ENCODE measurements at places on chromosomes 2 and 18.

DNA sequence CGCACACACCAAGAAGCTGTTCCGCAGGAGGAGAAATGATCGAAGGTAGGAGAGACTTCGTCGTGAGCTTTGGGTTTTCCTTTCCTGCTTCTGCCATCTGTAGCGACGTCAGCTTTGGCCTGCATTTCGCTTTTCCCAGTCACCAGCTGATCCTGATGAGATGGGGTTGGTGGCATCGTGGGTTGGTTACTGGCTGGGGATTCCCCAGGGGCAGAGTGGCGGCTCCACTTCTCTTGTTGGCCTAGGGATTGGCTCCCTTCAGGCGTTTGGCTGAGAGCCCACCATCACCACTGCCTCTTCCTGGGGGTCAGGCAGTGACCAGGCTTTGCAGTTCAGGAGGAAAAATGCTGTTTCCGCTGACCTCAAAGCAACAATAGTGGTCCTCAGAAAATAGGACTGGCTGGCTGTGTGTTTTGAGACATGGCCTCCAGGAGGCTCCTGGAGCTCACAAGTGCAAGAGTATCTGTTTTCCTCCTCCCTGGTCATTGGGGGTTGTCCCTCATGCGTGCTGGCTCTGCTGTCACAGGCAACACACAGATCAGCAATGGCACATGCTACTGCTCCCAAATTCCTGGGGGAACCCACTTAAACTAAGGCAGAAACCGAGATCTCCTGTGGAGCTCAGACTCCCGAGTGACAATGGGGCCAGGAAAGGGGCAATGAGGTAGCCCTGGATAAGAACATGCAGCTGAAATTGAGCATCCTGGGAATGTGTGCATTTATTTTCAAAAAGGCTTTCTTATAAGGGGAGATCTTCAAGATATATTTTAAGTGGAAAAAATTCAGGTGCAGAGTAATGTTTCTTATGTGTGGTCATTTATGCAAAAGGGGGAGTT is 173.0 kb downstream of the CTIF start:
- no peak for DNase-seq

DNA sequence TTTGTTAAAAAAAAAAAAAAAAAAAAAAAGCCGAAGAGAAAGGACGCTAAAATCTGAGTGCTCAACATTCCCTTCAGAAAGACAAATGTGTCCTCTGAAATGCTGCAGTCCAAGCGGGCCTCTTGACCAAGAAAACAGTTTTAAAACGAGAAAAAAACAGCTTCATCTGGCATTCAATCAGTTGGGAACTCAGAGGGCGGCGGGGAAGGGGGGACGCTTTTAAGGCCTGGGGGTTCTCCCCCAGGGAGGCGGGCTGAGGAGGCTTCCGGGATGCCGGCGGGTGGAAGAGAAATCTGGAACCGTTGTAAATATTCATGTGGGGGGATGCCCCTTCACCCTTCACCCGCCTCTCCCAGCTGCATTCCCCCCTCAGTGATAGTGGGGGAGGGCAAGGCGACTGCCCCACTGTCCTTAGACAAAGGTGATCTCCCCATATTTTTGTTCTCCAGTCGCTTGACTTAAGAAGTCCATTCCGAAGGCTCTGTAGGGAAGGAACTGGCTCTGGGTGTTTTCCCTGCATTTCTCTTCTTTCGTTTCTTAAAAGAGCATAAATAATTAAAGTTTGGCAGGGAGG is 3.3 kb upstream of the HOXD11 start:
- no peak for DNase-seq

DNA sequence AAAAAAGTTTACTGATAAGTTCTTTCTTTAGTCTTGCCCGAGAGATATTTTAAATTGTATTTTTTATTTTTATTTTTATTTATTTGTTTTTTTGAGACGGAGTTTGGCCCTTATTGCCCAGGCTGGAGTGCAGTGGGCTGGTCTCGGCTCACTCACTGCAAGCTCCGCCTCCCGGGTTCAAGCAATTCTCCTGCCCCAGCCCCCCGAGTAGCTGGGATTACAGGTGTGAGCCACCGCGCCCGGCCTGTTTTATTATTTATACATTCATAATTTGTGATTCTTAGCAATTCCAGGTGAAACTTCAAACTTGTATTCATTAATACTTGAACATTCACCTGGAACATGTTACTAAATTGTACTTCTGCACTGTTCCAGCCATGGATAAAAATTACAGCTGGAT is 2.9 kb downstream of the CREB1 start:
- DNase-seq = no peak

DNA sequence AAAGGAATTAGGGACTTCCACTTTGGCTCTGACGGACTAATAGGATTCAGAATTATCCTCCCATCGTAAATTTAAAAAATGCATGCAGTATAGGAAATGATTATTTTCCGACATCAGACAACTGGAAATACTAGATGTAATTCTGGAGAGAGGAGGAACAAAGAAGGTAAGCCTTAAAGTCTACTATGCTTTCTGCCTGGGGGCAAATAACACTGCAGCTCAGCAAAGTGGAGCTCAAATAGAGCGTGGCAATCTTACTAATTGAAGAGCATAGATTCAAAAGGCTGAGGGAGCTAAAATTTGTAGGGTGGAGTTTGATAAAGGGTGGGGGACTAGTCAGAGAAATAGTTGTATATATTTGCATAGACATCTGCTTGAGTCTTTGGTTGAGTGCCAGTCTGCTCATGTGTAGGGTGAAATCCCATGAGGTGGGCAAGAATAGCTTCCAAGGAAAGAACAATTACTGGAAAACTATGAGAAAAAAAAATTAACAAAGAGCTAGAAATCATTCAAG is 23.8 kb downstream of the COPS8 start:
- DNase-seq = no peak

DNA sequence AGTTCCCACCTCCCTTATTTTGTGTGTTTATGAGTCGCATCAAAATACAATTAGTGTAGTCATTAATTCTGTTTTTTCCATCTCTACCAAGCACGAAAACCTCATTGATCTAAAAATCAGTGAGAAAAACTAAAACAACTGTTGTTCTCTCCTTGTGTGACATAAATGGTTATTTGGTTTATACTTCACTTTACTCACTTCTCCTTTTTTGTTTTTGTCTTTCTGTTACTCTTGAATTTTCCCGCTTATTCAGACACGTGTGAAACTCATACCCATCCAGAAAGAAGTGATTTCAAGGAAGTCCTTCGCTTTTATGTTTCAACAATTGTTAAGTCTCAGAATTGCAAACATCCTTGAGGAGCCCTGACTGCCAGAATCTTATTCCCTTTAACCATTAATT is 121.6 kb downstream of the EML6 start:
- no peak for DNase-seq

- DNase-seq = no peak
These were observed 1269.2 kb downstream of the LRP1B start for GRCh38 chr2:140861666-140862065.

- no peak for DNase-seq
These were observed 322.3 kb upstream of the VWC2L start for GRCh38 chr2:214088536-214088935.

- DNase-seq = peak; percentile 34
These were observed 2.8 kb downstream of the IRS1 start for GRCh38 chr2:226796840-226797288.

- DNase-seq = no peak
These were observed 82.3 kb downstream of the STPG4 start for GRCh38 chr2:47072728-47073191.

DNA sequence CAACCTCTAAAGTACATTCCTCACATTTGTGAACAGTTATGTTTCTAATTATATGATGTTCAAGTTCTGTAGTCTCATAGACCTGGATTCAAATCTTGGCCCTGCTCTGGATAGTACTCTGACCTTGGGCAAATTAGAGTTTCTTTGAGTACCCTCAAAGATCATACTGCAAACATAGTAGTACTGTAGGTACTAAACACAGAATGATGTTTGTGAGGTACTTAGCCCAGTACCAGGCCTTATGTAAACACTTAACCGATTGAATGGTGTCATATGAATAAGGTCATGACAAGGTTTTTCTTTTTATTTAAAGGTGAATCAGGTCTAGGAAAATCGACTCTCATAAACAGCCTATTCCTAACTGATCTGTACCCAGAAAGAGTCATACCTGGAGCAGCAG is 19.1 kb downstream of the SEPTIN2 start:
- DNase-seq = no peak

DNA sequence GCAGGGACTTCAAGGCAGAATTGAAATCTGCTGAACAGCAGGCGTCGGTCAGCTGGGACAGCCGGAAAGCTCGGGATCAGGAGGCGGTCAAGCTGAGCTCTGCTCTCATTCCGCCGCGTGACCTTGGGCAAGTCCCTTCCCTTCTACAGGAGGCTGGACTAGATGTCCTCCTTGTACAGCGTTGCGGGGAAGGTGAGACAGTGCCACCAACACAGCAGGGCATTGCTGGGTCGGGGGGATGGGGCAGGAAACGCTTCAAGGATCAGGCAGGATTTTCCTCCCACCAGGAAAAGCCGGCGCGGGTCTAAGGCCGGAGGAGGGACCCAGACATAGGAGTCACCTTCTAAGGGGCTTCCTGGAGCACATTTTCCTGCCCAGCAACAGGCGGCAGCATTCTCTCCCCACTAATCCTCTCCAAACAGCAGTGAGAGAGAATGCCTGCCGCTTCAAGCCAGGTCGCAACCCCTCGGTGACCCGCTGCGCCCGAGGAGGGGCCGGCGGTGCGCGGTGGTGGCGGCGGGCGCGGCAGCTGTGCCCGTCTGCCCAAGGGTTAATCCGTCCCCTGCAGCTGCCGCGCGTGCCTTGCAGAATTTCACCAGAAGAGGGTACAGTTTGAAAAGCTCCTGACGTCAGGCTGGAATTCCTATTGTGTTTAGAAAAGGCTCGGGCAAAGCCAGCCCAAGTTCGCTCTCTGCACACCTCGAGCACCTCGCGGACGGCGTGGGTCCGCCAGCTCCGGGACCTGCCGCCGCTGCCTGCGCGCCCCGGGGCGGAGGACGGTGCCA is at the start of gene KCNF1:
KCNF1 (plus strand) TSS at position 644 of the 785 bp plus-strand sequence. CDS start 493 bp downstream, outside the sequence.
- peak; percentile 79 for DNase-seq

DNA sequence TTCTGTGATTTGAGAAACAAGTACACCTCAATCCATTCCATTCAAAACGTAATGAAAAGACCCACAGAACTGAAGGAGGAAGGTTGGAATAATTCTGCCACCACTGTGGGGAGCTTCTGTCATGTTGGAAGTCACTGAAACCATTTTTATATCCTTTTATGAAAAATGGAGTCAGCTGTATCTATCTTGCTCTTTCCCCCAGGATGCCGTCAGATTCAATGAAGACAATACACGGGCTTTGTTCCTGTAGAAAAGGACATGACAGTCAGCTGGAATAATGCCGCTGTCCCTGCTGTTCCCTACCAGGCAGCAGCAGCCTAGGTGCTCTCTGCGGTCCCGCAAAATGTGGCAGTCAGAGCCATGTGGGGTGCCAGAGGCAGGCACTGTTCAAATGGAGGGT is 52.5 kb upstream of the APCDD1 start:
- DNase-seq = no peak

- no peak for DNase-seq
These were observed 22.3 kb downstream of the EML4 start for GRCh38 chr2:42191285-42192009.

DNA sequence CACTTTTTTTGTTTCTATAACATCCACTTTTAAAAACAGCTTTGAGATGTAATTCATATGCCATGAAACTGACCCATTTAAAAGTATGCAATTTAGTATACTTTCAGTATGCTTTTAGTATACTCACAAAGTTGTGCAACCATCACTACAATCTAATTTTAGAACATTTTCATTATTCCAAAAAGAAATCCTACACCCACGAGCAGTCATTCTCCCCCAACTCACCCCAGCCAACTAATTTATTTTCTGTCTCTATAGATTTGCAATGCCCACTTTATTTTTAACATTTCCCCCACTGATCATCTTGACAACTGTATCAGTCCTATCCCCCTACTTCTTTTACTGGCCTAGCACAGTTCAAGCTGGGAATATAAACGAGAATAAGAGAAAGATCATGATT is 39.1 kb downstream of the FAM98A start:
- DNase-seq = no peak

- no peak for DNase-seq
These were observed 97.3 kb downstream of the CD8B2 start for GRCh38 chr2:106584304-106584954.

- no peak for DNase-seq
These were observed 152.8 kb upstream of the STK17B start for GRCh38 chr2:196324211-196324610.

DNA sequence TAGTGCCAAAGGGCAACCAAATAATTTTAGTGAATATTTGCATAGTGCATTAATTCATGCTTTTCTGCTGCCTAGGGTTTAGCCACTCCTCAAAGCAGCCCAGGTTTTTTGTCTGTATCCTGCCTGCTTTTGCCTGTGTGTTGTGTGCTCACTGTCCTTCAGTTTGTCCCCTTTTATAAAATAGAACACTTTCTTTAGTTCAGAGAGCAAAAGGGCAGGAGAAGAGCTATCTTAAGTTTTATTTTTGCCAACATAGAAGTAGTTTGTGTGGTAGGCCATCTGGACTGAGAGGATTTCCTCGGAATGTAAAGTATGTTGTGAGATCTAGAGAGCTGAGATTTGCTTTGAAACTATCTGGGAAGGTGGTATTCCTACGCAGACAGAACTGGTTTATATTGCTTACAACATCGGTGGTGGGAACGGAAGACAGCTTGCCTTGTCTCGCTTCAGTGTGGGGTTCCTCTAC is 64.9 kb downstream of the EML4 start:
- DNase-seq = no peak

DNA sequence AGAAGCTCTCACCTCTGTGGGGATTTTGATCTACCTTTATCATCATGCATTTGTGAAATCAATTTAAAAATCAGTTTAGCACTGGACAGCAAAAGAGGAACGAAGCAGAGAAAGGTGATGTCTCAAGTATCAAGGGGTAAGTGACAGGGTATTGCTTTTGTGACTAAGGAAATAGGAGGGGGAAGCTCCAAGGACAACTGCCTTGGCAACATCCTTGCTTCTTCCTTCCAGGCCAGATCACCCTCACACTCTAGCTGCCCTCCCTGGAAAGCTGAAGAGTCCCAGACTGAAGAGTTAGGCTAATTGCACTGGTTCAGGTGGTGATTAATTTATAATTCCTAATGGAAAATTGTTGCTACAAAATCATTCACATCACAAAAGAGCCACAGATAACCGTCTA is 859.1 kb upstream of the ACVR2A start:
- DNase-seq = no peak
